ENCODE measurements at places on chromosomes 11 and 22.

DNA sequence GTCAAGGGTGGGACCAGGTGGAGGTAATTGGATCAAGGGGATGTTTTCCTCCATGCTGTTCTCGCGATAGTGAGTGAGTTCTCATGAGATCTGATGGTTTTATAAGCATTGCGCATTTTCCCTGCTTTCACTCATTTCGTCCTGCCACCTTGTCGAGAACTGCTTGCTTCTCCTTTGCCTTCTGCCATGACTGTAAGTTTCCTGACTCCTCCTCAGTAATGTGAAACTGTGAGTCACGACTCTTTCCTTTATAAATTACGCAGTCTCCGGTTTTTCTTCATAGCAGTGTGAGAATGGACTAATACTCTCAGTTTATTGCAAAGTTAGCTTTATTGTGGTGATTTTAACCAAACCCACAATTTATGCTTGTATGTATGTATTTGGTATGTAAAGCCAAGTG lies 878.5 kb upstream of the ANO3 start:
- DNase-seq: no peak

GRCh38 chr11:129443276-129443675 lies 67.6 kb downstream of the BARX2 start:
- DNase-seq: no peak

DNA sequence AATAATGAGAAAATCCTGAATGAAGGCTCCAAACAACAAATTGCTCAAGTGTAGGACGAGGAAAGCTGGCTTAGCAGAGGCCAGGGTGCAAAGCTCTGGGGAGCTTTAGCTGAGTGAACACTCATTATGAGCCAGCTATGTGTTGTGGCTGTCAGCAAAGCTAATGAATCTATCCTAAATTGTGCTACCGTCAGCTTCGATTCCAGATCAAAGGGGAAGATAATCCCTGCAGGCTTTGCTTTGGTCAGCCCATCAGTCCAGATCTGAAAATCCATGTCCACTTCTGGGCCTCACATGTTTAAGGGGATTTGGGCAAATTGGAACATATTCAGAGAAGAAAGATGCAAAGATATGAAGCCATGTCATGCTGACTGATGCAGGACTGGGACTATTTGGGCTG lies 180.9 kb upstream of the ZBED5 start:
- DNase-seq: no peak

DNA sequence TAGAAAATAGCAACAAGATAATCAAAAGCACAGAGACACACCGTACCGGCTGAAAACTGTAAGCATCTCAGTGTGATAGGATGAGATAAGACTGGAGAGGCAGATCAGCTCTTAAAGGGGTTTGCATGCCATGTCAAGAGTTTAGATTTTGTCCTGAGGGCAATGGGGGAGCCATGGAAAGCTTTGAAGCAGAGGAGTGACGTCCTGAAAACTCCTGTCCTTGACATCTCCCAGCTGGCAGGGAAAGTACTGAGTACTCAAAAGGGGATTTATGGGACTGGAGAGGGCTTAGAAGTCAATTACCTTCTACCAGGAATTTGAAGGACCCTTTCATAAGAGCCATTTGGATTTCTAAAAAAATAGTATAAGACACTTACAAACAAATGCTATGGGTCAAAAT lies 420.5 kb upstream of the NARS2 start:
- DNase-seq: no peak

DNA sequence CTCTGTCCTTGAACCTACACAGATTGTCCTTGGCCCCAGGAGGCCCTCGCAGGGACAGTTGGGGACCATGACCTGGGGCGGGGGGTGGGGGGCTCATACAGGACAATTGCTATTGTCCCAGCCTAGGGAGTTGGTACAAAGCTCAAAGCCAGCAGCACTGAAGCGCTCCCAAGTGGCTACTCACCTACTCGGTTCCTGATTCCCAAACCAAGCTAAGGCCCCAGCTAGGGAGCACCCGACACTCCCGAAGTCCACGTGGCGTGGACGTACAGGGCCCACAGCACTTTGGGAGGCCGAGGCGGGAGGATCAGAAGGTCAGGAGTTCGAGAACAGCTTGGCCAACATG lies 80.6 kb downstream of the CELSR1 start:
- no peak for DNase-seq

DNA sequence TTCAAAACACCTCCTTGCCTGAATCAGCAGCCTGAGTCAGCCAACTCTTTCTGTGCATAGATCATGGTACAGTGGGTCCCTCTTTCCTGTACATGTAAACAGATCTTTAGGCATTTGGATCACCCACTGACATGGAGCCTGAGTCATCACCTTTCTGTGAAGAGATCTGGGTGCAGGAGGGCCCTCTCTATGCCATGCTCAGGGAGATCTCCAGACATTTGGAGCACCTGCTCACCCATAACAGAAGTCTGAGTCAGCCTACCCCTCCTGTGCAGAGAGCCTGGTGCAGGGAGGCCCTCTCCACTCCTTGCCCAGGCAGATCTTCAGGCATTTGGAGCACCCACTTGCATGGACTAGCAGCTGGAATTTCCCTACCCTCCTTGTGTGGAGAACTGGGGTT lies 56.2 kb upstream of the GLYAT start:
- no peak for DNase-seq

- peak; percentile 43 for DNase-seq
Measured at GRCh38 chr22:49789289-49790141, 38.2 kb downstream of the BRD1 start.

GRCh38 chr22:46007848-46008261 lies 30.9 kb upstream of the WNT7B start:
- no peak for DNase-seq

- no peak for DNase-seq
Measured at GRCh38 chr11:124736736-124737135, 3.0 kb upstream of the NRGN start.

GRCh38 chr11:58451585-58451984 lies 9.5 kb upstream of the OR5B12 start:
- DNase-seq: no peak

- DNase-seq: no peak
Measured at GRCh38 chr22:24695561-24696511, 78.7 kb downstream of the PIWIL3 start.

DNA sequence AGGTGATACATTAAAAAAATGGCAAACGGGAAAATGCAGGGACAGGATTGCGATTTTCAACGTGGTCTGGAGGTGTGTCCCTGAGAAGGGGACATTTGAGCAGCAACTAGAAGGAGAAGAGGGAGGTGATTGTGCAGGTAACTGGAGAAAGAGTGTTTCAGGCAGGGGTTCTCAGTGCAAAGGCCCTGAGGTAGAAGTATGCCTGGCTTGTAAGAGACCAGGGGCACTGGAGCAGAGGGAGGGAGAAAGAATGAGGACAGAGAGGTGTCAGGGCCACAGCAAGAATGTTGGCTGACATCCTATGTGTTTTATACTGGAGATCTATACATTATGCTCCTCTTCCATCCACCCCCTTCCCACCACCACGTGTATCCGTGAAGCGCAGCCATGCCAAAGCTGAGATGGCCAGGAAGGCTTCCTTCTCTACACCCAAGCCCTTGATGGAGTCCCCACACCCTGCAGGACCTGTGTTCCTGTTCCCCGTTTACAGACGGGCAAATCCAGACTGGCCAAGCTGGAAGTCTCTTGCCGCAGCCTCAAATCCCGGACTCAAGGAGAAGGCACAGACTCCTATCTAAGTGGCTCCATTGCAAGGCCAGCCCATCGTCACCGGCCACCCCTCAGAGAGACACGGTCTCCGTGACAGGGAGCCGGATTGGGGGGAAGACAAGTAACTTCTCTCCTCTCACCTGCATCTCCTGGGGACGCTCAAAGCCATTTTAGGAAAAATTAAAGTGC lies 416.1 kb downstream of the MN1 start:
- DNase-seq: no peak

GRCh38 chr11:6746086-6746618 lies 25.6 kb downstream of the OR2AG2 start:
- peak; percentile 61 for DNase-seq

DNA sequence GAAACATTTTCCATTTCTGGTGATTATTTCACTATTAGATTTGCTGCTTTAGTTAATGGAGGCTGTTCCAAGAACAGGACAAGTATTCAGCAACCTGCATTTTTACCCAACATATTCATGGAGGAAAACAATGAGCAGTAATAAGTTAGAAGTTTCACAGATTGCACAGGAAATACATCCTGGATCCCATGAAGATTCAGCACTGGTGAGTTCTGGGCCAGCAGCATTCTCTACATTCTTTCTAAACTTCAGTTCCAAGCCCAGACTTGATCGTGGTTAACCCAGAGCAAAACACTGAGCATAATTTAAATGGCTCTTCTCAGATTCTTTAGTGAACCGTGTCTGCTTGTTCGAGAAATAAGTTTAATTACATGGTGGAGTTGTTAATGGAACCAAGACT lies 3.8 kb downstream of the FJX1 start:
- no peak for DNase-seq

- no peak for DNase-seq
Measured at GRCh38 chr11:77424644-77425043, 49.2 kb downstream of the PAK1 start.

DNA sequence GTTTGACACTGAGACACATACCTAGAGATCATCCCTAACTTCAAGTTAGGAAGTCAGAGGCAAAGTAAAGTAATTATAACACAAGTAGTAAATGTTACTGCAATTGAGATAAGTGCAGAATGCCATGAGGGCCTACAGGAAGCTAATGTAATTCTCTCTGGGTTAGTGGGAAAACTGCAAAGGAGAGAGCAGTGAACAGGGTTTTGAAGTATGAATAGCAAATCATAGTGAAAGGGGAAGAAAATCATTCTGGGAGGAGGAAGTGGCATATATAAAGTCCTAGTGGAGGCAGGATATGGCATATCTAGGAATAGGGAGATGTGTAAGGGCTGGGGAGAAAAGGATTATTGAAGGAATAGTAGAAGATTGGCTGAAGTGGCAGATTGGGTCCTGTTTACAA lies 27.9 kb downstream of the RNF169 start:
- no peak for DNase-seq

- DNase-seq: no peak
Measured at GRCh38 chr11:46381819-46382645, 563 bp downstream of the MDK start.

GRCh38 chr11:88801484-88802123 lies 264.2 kb downstream of the GRM5 start:
- DNase-seq: no peak

- DNase-seq: no peak
Measured at GRCh38 chr11:84022695-84023094, 736.5 kb upstream of the CCDC90B start.

- no peak for DNase-seq
Measured at GRCh38 chr11:845872-846495, 3.3 kb downstream of the TSPAN4 start.

- no peak for DNase-seq
Measured at GRCh38 chr22:45775569-45776312, 104.1 kb downstream of the ATXN10 start.

- DNase-seq: no peak
Measured at GRCh38 chr11:100562128-100562527, 125.0 kb upstream of the ARHGAP42 start.

- DNase-seq: no peak
Measured at GRCh38 chr11:121244884-121245283, 47.7 kb upstream of the SC5D start.

DNA sequence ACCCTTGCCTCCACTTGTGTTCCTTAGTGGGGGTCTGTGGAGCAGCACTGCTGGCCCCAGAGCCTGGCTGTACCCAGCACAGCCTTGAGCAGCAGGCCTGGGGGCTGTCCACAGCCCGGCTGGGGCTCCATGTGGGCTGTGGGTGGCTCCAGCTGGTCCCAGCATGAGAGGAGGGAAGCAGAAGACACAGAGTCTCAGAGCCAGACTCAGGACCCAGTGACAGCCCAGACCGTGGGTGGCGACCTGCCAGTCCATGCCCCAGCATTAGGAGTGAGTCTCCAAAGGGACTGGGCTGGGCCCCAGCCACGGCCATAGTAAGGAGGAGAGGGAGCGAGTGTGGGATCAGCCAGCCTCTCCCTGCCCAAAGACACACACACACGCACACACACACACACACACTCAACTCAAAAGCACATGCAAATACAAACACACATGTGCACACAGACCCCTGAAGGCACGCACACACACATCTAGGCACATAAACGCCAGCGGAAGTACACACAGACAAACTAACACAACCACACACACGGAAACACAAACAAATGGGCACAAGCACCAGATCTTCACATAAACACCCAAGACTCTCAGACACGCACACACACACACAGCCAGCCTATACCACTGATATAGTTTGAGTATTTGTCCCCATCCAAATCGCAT lies 16.7 kb upstream of the LRRC10B start:
- DNase-seq: no peak

DNA sequence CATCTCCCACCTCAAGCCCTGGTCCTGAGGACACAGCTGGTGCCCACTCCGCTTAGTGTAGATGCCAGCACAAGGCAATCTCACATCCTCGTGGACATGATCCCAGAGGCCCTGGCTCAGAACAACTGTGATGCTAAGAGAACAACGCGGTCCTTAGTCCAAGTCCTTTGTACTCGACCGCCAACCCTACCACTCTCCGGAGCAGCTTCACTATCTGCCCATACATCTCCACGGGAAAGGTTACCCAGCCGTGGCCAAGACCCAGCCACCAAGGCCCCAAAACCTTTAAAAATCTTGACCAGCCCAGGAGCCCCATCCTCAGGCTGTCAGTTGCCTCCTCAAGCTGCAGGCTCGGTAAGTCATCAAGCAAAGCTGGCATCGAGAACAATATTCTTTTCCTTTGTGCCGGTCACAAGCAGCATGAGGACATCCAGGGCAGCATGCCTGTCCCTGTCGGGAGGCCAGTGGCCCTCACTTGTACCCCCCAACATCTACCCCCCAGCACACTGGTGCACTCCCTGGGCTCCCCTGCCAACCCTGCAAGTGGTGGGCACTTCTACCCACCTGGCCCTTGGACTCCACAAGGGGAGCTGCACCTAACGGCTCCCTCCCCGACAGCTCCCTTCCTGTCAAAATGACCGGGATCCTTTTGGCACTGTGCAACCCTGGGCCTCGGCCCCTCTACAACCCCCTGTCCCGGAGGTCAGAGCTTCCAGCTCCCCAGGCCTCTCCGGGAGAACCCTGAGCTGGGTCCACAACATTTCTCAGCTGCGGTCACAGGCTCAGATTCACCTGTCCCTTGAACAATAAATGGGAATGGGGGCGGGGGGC lies 2.5 kb downstream of the OSBPL5 start:
- no peak for DNase-seq

- DNase-seq: peak; percentile 32
Measured at GRCh38 chr11:131668500-131669400, 298.3 kb downstream of the NTM start.

DNA sequence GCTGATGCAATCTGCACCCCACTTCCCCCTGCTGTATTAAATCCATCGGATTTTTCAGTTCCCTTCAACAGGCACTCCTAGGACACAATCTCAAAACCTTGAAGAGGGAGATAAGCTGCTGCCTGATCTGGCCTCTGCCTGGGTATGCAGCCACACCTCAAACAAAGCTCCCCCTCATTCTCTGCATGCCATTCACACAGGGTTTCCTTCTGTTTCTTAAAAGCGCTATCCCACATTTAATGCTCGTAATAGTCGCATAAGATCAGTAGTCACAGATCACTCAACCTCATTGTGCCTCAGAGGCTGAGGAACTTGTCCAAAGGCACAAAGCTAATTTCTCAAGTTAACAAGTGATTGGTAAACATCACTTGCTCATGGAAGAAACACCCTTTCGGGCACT lies 34.0 kb downstream of the UQCR10 start:
- no peak for DNase-seq
